BJ (cell line): ENCODE measurements at places on chromosomes 3 and 15.

- DNase-seq: no peak
These were observed 858.3 kb downstream of the TUSC7 start for GRCh38 chr3:117567906-117568305.

- DNase-seq: no peak
These were observed 7.5 kb downstream of the MESP1 start for GRCh38 chr15:89743594-89743993.

GRCh38 chr15:79900087-79900486, 3.3 kb upstream of the MTHFS start:
- no peak for DNase-seq

DNA sequence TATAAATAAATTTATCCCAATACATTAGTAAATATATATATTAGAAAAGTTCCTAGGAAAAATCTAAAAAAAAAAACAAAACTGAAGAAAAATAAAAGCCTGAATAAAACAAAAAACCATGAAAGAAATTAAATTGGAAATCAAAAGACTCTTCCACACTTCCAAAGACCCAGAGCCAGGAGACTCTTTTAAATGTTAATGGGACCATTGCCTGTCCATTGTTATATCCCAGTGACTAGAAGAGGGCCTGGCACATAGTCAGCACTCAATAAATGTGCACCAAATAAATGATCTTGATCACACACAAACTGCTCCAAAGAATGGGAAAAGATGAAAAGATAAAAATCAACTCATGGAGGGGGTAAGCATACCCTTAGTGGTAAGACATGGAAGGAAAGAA, 51.3 kb upstream of the CLDN18 start:
- no peak for DNase-seq

DNA sequence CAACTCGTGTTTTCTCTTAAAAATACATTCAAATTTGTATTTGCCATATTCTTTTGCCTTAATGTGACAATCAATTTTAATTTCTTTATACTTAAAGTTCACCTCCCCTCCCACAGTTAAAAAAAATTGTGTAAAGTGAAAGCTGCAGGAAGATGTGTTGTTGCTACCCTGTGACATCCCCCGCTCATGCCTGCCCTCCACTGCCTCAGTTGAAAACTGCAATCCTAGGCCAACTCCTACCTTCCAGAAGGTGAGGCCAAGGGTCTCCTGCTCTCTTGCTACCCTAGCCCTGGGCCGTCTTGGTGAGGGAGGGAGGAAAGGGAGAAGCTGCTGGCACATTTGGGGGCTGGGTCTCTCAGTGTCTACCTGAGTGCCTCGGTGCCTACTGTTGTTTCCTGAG, 57.0 kb upstream of the CMTM7 start:
- DNase-seq: no peak

DNA sequence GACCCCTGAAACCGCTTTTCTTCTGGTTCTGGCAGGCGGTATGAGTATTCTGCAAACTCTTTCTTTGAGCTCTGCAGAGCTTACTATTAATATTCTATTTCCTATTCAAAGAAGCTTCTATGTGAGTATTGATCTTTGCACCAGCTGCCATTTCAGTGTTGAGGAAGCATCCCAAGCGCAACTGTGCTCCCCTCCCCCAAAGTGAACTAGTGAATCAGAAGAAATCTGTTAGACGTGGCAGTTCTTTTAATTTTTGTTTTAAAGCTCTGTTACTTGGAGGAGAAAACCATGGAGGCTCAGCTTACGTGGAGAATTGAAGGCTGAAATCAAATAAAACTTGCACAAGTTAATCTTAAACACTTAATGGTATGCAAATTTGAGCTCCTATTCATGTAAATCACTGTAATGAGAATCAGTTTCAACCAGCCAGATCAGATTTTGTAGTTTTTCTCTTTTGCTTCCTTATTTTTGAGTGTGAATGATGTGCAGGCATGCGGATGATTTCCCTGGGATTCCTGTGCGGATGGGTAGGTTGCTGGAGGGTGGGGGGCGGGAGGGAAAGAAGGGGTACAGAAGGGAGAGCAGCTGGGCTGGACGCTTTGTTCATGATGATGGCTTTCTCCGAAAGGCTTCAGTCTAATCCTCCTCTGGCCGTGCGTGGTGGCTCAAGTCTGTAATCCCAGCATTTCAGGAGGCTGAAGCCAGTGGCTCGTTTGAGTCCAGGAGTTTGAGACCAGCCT, 16.1 kb upstream of the AGBL1 start:
- no peak for DNase-seq

DNA sequence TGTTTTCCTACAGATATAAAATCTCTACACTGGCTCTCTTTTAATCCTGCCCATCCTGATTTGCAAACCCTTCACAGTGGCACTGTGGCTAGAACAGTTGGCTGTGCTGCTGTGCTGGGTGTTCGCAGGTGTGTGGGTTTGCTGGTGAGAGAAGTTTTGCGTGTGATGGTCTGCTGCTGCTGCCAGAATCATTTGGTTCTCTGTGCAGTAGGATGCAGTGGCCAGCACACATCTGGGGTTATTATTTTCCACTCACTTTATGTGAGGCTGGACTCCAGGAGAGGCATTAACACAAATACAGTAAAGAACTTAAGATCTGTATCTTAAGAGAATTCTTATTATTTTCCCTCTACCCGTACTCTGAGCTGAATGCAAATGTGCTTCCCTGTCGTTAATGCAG, 16.0 kb upstream of the PSMD6 start:
- DNase-seq: no peak
